ENCODE measurements at places on chromosomes 5 and 9.
A peak's percentile ranks its signal among the peaks of the same experiment; 100 is the strongest.

DNA sequence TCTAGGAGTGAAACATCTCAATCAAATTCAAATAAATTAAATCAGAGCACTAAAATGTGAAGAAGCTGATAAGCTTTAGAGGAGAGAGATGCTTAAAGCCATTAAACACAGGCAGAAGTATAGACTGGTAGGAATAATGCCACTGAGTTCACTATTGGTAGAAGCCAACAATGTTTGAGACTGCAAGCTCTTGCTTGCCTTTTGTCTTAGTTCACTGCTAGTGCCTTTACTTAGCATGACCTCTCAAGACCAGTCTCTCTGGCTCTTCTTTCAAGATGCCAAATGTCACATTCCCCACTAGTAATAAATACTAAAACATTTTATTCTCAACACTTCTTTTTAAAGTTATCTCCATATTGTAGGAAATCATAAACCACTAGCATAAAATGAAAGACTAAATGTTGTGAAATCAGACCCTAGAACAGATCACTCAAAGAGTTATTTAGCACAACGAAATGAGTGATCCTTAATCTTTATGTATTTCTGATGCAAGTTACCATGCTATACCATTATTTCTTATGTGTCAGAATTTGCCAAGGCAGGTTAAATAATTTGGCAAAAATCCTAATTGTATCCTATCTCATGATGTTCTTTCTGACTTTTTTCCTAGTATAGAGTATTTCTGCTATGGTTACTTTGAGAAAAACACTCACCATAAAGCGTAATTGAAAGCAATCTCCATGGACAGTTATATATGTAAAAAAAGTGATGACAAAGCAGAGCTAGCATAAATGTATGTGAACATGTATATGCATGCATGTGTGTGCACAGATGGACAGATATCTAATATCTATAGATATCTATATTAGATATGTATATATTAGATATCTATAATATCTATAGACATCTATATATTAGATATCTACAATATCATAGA is 57.5 kb downstream of the PJA2 start:
- H3K27ac ChIP-seq: no peak overlapping the region
- DNase-seq: peak; percentile 27
- H3K4me1 ChIP-seq: no peaks in the 10 kb centered on the region
- peaks cover 53% of the 10 kb centered on the region for H3K36me3 ChIP-seq
- no peaks in the 10 kb centered on the region for H3K27me3 ChIP-seq

DNA sequence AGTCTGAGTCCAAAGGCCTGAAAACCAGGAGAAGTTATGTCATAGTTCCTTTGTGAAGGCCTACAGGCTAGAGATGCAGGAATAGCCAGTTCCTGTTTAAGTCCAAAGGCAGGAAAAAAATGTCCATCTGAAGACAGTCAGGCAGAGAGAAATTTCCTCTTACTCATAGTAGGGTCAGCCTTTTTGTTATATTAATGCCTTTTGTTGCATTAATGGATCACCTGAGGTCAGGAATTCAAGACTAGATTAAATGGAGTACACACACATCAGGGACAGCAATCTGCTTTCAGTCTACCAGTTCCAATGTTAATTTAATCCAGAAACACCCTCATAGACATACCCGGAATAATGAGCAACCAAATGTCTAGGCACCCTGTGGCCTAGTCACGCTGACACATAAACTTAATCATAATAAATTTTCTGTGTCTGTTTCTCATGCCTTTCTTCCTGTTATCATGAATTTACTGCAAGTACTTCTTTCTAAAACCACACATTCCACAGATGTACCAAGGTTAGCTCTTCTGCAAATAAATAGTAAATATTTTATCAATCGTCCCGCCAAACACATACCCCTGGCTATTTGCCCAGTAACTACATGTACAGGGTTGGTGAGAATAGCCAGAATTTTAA is 703.9 kb downstream of the EFNA5 start:
- H3K27ac ChIP-seq: no peak overlapping the region
- no peak for DNase-seq
- no peaks in the 10 kb centered on the region for H3K4me1 ChIP-seq

DNA sequence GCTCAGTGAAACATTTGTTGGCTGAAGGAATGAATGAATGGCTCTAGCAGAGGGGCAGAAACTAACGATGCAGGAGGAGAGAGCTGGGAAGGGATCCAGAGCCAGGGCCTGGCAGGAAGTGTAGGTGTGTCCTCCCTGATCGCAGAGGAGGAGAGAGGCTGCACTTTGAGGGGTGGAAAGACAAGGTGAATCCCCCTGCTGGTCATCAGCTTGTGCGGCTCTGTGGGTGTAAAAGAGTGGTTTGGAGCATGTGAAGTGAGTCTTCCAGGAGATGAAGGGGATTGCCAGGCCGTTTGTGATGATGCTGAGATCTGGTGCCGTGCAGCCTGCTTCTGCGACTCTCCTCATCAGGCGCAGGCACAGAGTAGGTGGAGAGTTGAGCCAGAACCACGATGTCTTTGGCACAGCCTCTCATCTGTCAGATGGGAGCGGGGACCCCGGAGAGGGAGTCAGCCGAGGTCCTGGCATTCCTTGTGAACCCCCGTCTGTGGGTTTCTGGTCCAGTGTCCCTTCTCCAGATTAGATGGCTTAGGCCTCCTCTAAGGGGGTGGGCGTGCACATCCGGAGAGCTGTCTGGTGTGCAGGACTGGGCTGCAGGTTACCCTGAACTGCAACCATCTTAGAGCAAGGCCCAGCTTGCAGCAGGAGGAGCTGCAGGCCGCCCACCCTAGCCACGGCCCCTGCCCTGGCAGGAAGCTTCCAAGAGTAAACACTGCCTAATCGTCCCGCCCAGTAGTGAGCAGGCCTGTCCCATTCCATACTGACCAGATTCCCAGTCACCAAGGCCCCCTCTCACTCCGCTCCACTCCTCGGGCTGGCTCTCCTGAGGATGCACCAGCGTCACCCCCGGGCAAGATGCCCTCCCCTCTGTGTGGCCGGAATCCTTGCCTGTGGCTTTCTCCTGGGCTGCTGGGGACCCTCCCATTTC is at the start of gene ADAMTS13:
ADAMTS13 (plus strand) TSS at position 753 of the 928 bp plus-strand sequence; CDS start at position 830, 77 bp downstream.
- peaks cover 19% of the 10 kb centered on the region for H3K27me3 ChIP-seq
- peaks cover 13% of the 10 kb centered on the region for H3K4me1 ChIP-seq
- no peak within 1 kb of the TSS for H3K27ac ChIP-seq
- H3K36me3 ChIP-seq: no peaks in the 10 kb centered on the region

DNA sequence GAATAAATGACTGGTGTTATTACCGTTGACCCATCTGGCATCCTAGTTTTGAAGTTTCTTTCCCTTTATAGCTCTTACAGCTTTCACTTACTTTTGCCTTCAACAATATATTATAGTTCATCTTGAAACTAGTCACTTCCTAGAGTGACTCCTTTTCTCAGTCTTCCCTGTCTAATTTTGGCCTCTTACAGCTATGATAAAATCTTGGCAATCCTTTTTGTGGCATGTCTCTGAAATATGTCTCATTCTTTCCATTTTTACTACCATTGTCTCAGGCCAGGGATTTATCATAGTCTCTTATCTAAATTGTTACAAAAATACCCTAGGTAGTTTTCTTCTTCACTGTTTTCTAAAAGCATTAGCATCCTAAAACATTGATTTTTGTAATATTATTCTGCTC is 621.3 kb upstream of the ZNF608 start:
- no peaks in the 10 kb centered on the region for H3K36me3 ChIP-seq
- H3K27me3 ChIP-seq: no peaks in the 10 kb centered on the region
- H3K4me1 ChIP-seq: no peaks in the 10 kb centered on the region
- no peak overlapping the region for H3K4me3 ChIP-seq

DNA sequence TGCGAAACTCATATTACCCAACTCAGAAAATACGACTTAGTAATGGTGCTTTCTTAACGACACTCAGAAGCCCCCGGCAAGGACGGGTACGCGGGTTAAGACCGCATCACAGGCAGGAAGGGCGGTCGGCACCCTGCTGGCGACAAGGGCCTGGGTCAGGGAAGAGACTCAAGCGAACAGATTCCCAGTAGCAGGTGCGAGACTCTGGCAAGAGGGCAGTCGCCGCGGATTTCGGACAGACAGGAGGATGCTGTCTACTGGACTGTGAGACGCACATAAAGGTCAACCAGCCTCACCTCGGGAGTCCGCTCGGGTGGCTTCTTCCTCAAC is 398 bp downstream of the RAPGEF6 start:
- peak overlapping the region; percentile 86 for H3K4me3 ChIP-seq
- H3K27me3 ChIP-seq: no peaks in the 10 kb centered on the region
- no peak for DNase-seq

- no peak overlapping the region for H3K27ac ChIP-seq
- no peak for DNase-seq
- H3K4me3 ChIP-seq: no peak overlapping the region
Observed at GRCh38 chr5:113806904-113807303, 293.4 kb downstream of the YTHDC2 start.

DNA sequence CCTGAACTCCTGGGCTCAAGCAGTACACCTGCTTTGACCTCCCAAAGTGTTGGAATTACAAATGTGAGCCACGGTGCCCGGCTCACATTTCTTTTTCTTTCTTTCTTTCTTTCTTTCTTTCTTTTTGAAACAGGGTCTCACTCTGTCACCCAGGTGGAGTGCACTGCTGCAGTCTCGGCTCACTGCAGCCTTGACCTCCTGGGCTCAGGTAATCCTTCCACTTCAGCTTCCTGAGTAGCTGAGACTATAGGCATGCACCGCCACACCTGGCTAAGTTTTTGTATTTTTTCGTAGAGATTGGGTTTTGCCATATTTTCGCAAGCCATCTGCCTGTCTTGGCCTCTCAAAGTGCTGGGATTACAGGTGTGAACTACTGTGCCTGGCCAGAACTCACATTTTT is 183.7 kb downstream of the CCDC171 start:
- H3K36me3 ChIP-seq: no peaks in the 10 kb centered on the region
- no peaks in the 10 kb centered on the region for H3K4me1 ChIP-seq
- H3K27ac ChIP-seq: no peak overlapping the region

Measured in thymus (tissue), 14 donors.